Spinal cord (tissue), 10 donors: ENCODE measurements at places on chromosomes 2 and 18. TPM values are rescaled to one million over a fixed set of nuclear protein-coding genes. Genes with fewer than 3 reads are reported as not detected.

GRCh38 chr2:16871411-16871810 lies 205.8 kb upstream of the CYRIA start:
- no peaks in the 10 kb centered on the region for H3K36me3 ChIP-seq
- no peaks in the 10 kb centered on the region for H3K4me1 ChIP-seq
- no peak overlapping the region for H3K4me3 ChIP-seq
- H3K27me3 ChIP-seq = no peaks in the 10 kb centered on the region

DNA sequence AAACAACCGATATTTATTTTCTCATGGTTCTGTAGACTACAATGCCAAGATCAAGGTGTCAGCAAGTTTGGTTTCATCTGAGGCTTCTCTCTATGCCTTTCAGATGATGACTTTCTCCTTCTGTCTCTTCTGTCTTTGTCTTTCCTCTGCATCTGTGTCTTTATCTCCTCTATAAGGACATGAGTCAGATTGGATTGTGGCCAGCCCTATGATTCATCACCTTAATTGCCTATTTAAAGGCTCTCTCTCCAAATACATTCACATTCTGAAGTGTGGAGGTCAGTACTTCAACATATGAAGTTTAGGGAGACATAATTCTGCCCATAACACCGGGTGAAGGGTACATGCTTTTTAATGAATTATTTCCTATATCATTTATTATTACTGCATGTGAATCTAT lies 71.2 kb upstream of the CNTNAP5 start:
- H3K27ac ChIP-seq = no peak overlapping the region
- H3K27me3 ChIP-seq = no peaks in the 10 kb centered on the region
- H3K4me3 ChIP-seq = no peak overlapping the region
- no peaks in the 10 kb centered on the region for H3K36me3 ChIP-seq

- no peak overlapping the region for H3K4me3 ChIP-seq
- H3K4me1 ChIP-seq = peaks cover 7% of the 10 kb centered on the region
- H3K36me3 ChIP-seq = no peaks in the 10 kb centered on the region
- no peak overlapping the region for H3K27ac ChIP-seq
Measured at GRCh38 chr2:148965623-148966437, 72.7 kb upstream of the LYPD6B start.

The AAMP gene
- total RNA-seq = 82.1 TPM

The SIGLEC15 gene
- total RNA-seq = 0.11 TPM

The TNS1 gene
- total RNA-seq = 54.3 TPM

The LINC00305 gene
- not detected for total RNA-seq
